ENCODE measurements at places on chromosomes 4 and X.

- no peak for DNase-seq
Observed at GRCh38 chr4:16289897-16290554, 63.8 kb upstream of the TAPT1 start.

- no peak for DNase-seq
Observed at GRCh38 chr4:97134456-97134855, 1008.8 kb downstream of the STPG2 start.

DNA sequence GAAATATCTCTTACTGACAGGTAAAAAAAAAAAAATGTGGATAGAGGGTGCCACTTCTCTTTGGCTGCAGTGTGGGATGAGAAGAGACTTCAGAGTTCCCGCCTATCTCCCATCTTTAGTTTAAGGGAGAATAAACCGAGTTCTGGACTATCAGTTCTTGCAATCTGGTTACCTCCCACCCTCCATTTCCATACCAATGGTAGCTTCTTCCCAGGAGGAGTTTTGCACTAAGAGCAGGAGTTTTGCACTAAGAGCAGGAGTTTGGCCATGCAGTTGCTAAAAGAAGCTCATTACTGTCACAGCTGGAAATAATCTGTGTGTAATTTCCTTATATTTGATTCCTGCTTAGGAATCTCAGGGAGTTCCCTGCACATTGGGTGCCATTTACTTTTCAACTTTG lies 10.8 kb upstream of the GUCY1B1 start:
- DNase-seq: no peak

GRCh38 chr4:64876021-64876420 lies 466.8 kb upstream of the TECRL start:
- DNase-seq: no peak

- no peak for DNase-seq
Observed at GRCh38 chrX:40866893-40867292, 131.6 kb upstream of the MED14 start.

DNA sequence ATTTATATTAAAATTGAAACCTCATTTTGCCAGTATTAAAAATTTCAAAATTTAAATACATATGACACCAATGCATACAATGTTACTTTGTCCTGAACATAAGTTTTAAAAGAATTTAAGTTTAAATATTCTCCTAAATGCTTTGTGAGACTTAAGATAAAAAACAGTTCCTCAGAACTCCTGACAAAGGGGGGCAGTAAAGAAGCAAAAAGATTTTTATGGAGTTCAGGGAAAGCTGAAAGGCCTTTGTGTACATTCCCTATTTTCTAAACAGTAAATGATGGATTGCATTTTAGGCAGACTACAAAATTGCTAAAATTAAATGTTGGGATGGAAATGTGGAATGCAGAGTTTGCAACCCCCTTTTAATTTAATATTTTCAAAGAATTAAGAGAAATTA lies 81.7 kb downstream of the SNCA start:
- DNase-seq: no peak

DNA sequence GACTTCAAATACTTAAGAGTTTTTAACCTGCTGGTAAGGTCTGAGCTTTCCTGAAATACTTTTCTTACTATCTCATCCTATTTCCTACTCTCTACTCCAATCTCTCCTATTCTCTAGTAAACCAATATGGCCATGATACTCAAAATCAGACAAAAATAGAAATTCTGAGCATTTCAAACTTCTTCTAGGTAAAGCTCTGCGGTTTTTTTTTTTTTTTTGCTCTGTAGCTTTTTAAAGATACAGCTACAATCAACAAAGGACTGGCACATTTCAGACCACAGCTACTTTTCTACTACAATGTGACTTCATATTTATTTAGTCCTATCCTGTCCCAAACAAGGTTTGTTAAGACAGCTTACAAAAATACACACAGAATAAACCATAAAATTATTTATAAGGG lies 31.1 kb downstream of the MAML3 start:
- DNase-seq: no peak

- DNase-seq: no peak
Observed at GRCh38 chr4:43089730-43090129, 197.2 kb downstream of the GRXCR1 start.

DNA sequence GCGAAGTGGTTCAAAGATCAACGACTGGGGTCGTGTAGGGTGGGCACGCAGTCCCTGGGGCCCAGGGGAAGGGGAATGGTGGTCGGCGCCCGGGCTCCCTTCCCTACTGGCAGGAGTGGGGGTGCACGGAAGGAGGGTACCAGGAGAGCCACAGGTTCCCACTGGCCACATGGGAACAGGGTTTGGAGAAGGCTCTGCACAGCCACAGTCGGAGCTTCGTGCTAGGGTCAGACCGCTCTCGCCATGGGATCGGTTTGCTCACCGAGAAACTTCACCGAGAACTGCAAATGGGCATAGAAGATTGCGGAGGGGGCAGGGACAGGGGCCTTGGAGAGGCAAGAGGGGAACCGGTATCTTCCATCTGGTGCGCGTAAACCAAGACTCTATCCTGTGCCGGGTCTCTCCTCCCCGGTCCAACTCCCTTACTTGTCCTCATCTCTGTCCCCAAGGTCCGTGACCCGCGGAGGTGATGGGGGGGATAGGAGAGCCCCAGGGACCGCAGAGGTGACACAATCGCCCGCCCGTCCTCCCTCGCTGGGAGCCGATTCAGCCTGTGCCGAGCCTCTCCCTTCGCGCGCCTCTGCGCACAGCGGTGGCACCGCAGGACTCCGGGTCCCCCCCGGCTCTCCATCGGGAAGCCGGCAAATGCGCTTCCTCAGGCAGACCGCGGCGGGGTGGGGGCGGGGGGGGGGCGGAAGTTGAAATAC lies 1.0 kb downstream of the SCD5 start:
- DNase-seq: peak; percentile 41

GRCh38 chrX:621705-622503 lies 8.7 kb upstream of the SHOX start:
- no peak for DNase-seq

DNA sequence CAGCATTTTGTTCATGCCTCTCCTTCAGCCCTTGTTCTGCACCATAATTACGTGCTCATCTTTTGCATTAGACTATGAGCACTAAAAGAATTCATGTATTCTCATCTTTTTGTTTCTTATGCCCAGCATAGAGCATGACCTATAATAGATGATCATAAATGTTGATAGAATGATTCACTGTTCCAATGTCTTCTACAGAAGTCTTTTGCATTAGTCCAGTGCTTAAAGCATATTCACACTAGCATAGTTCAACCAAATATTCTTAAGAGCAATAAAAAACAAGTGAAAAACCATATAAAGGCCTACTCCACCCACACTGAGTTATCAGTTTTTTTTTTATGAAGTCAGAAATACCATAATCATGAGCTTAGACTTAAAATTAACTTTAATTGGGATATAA lies 36.5 kb upstream of the SLC10A4 start:
- no peak for DNase-seq

DNA sequence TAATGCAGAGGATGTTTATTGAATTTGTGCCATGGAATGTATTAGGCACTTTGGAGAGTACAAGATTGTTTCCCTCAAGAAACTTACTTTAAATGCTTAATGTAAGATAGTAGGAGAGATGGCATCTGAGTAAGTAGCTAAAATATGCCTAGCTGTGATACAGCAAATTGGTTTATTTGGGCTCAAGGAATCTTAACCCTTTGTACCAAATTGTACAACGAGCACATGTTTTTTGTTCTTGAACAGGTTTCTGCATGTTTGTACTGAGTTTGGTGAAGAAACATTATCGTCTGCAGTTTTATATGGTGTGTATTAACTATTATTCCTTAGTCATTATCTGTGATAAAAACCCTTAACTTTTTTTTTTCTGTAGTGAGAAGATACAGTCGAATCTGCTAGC lies 48.6 kb downstream of the CDS1 start:
- no peak for DNase-seq

DNA sequence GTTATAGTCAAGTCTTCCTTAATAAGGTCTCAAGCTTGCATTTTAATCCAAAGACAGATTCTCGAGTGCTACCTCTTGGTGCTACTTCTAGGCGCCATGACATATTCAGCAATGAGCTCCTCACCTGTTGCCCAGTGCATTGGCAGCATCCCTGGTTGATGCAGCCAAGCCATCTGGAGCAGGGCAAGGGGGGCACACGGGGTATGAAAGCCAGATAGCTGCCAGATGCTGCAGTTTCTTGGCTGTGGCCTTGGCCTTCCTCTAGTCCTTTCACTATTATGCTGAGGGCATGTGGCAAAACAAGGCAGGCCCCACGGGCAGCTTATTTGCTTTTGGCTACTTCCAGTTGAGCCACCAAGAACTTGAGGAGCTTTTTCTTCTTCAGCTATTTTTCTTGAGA lies 168.6 kb upstream of the PGRMC2 start:
- no peak for DNase-seq

- no peak for DNase-seq
Observed at GRCh38 chr4:158884280-158884679, 115.5 kb downstream of the FNIP2 start.

- DNase-seq: no peak
Observed at GRCh38 chrX:136210243-136210642, 41.0 kb downstream of the MAP7D3 start.
